ENCODE measurements at places on chromosomes 2 and 18. TPM values are rescaled to one million over a fixed set of nuclear protein-coding genes. Genes with fewer than 3 reads are reported as not detected.

GRCh38 chr2:2519381-2519780 lies 188.3 kb upstream of the MYT1L start:
- no peak for DNase-seq

E2F6 gene
- total RNA-seq: 14.1 TPM

DNA sequence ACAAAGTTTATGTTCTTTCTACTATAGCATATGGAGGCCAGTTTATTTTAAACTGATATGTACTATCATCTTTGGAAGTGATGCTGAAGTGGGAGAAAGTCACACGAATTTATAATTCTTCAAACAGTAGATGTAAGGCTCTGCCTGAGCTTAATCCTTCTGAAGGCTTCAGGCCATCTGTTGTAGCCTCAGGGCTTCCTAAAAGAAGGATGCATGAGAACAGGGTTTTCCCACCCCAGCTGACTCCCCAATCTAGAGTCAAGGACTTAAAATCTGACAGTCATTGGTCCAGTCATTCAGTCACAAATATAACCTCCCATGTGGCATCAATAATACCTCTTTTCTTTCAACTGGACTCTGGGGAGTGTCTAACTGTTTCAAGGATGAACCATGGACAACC lies 330.5 kb downstream of the KCNS3 start:
- no peak for DNase-seq

GRCh38 chr2:197189426-197190099 lies 121.0 kb downstream of the ANKRD44 start:
- no peak for DNase-seq

CHMP3 gene
- 127 TPM for total RNA-seq

- no peak for DNase-seq
These were observed 334.7 kb downstream of the CYRIA start for GRCh38 chr2:16330982-16331381.

FBXO48 gene
- 2.1 TPM for total RNA-seq

- no peak for DNase-seq
These were observed 78.7 kb downstream of the GRB14 start for GRCh38 chr2:164542581-164543021.

- DNase-seq: peak; percentile 69
These were observed 49.0 kb downstream of the PLEKHB2 start for GRCh38 chr2:131154071-131154531.

DNA sequence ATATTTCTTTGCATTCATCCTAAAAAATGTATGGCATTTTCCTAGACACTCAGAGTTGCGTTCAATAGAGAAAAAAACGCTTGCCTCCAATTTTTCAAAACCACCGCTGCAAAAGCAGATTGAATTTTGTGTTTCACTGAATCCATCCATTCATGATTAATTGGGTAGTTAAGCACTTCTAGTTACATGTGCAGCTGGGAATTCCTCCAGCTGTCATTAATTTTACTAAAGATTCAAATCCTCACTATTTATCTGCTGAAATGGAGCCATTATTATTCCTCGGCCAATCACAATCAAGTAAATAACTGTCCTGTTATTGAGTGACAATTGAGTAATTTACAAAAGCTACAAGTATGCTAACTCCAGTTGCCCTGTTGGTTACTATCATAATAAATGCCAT lies 75.8 kb upstream of the ARL5A start:
- no peak for DNase-seq

DNA sequence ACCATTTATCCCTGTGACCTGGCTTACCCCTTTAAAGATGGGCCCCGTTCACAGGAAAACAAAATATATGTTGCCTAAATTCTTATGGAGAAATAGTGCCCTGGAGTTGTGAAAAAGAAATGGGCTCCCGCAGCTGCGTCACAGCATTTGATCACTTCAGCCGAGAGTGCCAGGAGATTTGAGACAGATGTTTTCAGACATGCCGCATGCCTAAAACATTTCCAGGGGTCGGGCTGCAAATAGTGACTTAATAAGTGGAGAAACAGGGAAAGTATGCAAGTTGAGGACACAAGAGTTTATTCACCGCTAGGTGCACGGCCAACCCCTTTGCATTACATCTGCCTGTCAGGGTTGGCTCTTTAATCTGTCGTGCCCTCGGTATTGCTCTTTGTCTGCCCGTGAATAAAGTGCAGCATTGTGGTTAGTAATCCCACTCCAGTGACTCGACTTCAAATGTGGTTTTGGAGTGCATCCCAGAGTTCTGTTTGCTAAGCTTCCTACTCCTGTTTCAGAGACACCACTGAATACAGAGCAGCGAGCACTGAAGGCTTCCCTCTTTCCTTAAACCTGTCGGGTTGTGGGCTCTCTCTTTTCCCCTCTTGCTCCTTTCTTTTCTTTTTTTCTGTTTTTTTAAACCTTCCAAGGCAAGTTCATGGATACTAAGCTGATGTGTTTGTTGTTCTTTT lies 187.5 kb downstream of the LTBP1 start:
- DNase-seq: peak; percentile 71

DNA sequence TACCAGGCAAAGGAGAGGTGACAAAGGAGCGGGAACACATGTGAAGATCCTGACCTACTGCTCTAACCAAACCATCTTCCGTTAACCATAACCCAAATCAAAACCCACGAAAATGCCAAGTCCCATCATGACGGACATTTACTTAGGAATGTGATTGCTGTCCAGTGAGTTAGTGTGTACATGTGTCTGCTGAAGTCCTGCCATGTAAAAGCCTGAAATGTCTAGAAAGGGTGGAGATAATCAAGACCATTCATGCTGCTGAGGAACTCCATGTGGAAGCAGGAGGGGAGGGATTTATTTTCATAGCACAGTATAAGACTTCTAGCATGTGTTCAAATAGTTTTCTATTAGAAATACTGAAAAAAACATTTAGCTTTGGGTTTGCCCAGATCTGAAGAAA lies 137.0 kb upstream of the BOD1L2 start:
- DNase-seq: no peak

EVA1A gene
- 4.8 TPM for total RNA-seq

- DNase-seq: no peak
These were observed at the start of gene DNER for GRCh38 chr2:229714080-229714735. Gene DNER, minus strand, starts transcription at chr2:229714555. Its CDS starts 132 bp downstream, at chr2:229714423.

- DNase-seq: no peak
These were observed 178.6 kb upstream of the DOK6 start for GRCh38 chr18:69222089-69222488.

DNA sequence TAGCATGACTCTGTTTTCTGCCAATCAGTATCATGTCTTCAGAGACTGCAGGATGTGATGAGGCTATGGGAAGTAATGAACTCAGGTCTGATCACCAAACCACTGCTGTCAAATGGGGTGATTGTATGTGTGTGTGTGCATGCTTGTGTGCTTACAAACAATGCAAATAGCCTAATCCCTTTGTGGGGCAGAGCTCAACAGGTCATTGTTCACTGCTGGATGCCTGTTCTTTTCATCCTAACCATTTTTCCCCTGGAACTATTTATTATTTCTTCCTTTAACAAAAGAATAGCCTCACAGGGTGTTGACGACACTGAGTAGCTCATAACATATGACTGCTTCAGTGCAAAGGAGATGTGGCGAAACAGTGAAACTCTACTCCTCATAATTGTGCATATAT lies 55.9 kb downstream of the NXPH2 start:
- DNase-seq: no peak

DNA sequence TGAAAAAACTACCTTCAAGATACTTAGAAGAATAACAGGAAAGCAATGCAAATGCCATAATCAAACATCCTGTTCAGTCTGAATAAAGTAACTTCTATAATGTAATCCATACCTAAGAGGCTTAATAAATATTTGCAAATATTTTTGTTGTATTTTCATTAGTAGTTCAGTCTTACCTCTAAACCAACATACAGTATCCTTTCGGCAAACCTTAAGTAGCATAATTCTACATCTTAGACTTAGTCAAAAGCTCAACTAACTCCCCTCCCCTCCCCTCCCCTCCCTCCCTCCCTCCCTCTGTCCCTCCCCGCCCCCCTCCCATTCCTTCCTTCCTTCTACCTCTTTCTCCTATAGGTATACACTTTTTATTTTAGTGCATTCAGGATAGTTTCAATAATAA lies 1373.2 kb downstream of the SUCLG1 start:
- no peak for DNase-seq

ZNF532 gene
- total RNA-seq: 167 TPM

DNA sequence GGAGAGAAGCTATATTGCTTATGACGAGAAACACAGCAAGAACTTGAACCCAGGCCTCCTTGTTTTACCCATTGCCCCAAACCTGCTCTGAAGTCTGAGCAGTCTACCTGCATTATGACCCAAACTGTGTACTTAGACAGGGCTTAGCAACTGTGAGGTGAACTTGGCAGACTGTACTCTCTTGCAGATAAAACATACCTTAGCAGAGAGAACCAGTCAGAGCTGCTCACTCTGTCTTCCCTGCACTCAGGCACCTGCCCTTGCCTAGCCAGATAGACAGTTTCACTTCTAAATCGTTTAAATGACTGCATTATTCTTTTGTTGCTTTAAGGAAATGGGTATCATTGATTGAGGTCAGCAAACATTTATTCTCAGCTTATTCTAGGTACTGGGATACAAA lies 20.3 kb downstream of the ITPRID2 start:
- no peak for DNase-seq

KIF1A gene
- total RNA-seq: 123 TPM

GRCh38 chr18:23225503-23225902 lies 90.2 kb downstream of the CABLES1 start:
- no peak for DNase-seq

DNA sequence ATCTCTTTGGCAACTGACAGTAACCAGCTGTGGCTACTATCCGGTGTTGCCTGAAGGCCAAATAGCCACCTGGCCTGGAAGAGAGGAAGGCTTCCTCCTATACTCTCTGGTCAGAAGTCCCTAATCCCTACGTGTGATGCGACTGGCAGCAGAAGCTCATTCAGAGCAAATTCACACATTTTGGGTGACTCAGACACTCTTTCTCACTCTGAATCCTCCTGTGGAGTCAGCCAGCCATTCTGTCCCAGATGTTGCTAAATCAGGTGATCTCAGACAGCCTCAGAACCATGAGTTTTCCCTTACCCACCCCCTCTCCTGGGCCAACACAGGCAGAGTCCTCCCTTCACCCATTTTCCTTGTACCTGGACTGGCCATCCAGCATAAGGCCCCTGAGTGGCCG lies 34.7 kb downstream of the CFAP53 start:
- no peak for DNase-seq

GRCh38 chr2:37866171-37866934 lies 58.7 kb upstream of the RMDN2 start:
- DNase-seq: no peak

BOLL gene
- not detected for total RNA-seq

DNA sequence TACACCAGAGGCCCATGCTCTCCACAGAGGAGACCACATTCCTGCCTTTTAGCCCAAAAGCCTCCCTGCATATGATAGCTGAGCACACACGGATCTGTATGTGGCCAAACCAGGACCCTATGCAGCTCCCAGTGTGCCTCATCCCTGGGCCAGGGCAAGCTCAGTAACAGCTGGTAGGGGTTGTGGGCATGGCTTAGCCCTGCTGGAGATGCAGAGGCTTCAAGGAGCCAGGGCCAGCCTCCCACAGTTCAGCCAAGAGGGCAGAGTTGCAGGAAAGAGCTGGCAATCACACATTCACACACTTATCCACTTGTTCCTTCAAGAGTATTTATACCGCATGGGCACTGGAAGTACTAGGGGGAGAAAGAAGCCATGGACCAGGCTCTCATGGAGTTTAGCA lies 1.6 kb upstream of the LIMS2 start:
- DNase-seq: no peak

DYTN gene
- not detected for total RNA-seq

BCL2 gene
- total RNA-seq: 47.3 TPM

POTEI gene
- 0.27 TPM for total RNA-seq

DNA sequence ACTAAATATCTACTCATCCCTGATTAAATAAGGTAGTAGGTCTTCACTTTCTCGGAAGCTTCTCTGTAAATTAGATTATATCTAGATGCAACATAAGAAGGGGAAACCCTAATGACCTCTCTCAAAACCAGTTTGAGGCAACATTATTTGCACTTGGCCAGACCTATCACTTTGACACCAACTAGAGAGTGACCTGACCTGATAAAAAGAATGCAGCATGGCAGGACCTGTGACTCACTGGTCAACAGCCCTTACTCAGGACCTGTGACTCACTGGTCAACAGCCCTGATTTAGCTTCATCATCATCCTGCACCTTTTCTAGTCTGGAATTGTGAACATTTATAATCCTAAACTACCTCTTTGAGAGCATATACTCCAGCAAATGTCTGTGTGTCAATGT lies 1957.7 kb upstream of the CELF4 start:
- DNase-seq: no peak

- no peak for DNase-seq
These were observed 94.0 kb downstream of the PLA2R1 start for GRCh38 chr2:159968279-159968900.

GRCh38 chr2:689237-689636 lies 12.0 kb upstream of the TMEM18 start:
- no peak for DNase-seq

RAMP1 gene
- total RNA-seq: 26.3 TPM
